Inflammatory macrophage treated with lipopolysaccharide for 1 hour (primary cell): ENCODE measurements at places on chromosomes 3 and 15.

- DNase-seq: no peak
These were observed 168.4 kb upstream of the ZNF385D start for GRCh38 chr3:21919383-21919782.

GRCh38 chr15:52745326-52746161 is 44.6 kb downstream of the ONECUT1 start:
- no peak for DNase-seq

- no peak for DNase-seq
These were observed 12.6 kb downstream of the MELTF start for GRCh38 chr3:197017003-197017402.

GRCh38 chr3:64467255-64467944 is 220.4 kb downstream of the ADAMTS9 start:
- no peak for DNase-seq

DNA sequence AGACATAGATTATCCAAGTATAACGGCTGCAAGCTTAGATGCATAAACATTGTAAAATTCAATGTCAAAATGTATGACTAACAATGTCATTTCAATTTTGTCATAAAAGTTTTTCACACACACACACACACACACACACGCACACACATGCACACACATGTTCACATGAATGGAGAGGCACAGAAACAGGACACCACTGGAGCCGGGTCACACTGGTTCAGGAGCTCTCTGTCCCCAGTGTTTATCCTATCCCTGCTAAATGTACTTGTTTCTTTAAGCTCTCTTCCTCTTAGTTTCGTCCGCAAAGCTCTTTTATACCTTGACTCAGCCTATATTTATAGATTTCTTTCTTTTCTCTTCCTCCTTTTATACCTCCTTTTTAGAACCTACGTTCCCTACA is 249.9 kb downstream of the CADPS start:
- no peak for DNase-seq

DNA sequence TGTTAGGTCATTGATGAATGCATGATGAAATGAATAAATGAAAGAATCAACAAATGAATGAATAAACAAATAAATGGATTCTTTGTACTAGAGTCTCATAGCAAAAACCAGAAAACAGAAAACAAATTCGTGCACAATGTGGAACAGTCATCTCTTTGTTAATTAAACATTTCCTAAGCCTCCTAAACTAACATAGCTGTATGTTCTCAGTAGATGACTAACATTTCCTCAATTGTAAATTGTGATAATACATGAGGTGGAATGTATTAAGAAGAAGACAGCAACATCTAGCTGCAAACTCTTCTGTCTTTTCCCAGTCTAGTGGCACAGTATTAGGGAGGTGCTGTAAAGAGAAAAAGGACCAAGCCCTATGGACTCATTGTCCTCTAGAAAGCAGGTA is 1021.0 kb downstream of the MCTP2 start:
- no peak for DNase-seq

DNA sequence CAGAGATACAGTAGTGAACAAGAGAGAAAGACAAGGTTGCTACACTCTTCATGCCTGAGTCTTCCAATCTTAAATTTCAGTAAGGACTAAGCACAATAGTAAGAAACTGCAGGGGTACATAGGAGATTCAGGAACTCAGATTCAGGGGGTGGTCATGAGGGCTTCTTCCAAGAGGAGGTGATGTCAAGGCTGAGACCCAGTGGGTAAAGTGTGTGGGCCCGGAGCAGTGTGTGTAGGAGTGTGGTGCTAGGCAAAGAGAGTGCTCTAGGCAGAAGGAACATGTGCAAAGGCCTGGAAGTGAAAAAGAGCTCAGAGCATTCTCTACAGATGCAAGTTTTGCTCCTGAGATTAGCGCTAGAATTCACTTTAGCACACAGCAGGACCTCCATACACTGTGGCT is 102.9 kb upstream of the SPATA12 start:
- DNase-seq: no peak

DNA sequence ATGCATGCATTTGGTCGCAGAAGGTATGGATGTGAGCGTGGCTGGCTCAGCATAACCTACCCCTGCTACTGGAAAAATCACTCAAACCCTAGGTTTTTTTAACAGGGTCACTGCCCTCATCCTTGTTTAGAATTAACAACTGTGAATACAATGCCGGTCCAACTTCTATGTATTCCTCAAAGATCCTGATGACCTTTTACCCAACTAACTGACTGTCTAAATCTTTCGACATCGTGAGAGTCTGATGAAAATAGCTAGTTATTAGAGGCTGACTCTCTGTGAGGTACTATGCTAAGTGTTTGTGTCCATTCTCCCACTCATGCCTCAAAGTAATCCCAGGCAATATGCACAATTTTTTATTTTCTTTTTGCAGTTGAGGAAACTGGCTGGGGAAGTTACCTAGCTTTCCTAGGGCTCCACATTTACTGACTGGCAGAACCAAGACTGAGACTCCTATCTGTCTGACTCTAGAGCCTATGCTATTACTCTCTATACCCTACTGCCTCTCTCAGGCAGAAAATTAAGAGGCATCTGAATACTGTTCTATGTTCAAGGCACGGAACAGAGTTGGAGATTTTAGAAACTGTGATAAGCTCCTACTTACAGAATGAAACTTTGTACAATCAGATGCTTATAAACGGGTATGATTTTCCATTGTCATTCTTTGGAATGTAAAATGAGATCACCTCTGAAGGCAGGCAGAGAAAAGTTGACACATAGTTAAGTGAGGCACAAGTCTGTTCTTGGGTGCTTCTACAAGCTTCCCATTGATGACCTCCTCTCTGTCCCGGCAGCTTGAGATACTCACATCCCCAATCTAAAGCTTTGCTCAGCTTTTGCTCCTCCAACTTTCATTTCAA is 56.4 kb downstream of the FILIP1L start:
- no peak for DNase-seq

DNA sequence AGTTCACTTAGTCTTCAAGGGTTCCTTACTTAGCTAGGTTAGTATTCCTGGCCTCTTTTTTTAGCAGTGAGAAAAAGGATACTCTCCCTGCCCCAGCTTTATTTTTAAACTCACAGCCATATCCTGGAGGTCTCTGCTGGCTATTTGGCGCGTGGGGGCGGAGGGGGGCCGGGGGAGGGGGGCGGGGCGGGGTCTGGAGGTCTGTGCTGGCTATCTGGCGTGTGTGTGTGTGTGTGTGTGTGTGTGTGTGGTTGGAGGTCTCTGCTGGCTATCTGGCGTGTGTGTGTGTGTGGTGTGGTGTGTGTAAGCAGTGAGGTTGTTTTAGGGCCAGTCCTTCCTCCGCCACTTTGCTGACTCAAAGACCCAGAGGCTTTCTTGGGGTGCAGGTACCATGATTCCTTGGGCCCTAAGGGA is 579 bp upstream of the PLAAT1 start:
- DNase-seq: no peak

- DNase-seq: no peak
These were observed 339.1 kb upstream of the POU1F1 start for GRCh38 chr3:87615506-87615905.

- DNase-seq: no peak
These were observed 77.1 kb upstream of the ATP11B start for GRCh38 chr3:182716114-182716688.

DNA sequence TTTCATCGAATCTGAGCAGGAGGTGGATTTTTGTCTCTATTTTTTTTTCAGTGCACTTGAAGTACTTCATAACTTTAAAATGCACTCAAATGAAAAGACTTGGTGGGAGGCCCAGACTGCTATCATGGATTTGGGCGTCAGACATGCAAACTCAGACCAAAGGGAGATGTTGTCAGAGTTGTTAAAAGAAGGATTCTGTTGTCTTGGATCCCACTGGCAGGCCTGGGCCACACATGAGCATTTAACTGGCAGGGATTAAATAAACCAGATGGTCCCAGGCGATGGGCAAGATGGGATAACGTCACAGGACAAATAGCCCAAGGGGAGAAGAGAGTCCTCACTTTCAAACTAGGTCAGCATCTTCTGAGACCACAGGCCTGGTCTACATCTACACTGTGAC is 15.4 kb downstream of the RTP1 start:
- no peak for DNase-seq

DNA sequence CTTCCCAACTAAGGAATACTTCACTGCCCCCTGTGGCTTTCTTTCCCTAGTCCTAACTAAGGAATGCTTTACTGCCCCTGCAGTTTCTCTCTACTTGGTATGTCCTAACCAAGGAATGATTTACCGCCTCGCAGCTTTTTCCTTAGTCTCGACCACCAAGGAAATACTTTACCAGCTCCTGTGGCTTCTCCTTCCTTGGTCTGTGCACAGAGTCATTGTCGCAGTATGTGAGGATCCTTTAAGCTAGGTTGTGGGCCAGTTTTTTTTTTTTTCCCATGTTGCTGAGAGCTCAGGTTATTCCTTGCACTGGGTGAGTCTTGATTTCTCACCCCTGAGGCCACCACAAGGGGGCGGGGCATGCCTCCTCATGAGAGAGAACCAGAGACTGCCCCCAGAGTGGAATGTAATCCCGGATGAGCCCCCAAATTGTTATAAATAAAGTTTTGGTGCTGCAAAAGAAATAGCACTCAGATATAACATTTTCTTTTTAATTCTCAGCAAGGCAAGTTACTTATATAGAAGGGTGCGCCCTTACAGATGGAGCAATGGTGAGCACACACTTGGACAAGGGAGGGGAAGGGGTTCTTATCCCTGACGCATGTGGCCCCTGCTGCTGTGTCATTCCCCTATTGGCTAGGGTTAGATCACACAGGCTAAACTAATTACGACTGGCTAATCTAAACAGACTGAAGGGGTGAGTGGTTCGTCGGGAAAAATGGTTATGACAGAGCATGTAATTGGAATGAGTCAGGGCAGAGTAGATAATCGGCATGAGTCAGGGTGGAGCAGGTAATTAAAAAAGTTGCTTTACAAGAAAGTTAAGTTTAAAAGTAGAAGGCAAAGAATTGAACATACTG is 27.0 kb downstream of the NDUFB4 start:
- peak; percentile 41 for DNase-seq

GRCh38 chr15:59751552-59752413 is 62.7 kb upstream of the BNIP2 start:
- no peak for DNase-seq

GRCh38 chr3:39147711-39148434 is 5.5 kb downstream of the CSRNP1 start:
- peak; percentile 36 for DNase-seq

- peak; percentile 63 for DNase-seq
These were observed 69.7 kb upstream of the LRRFIP2 start for GRCh38 chr3:37243820-37244748.

DNA sequence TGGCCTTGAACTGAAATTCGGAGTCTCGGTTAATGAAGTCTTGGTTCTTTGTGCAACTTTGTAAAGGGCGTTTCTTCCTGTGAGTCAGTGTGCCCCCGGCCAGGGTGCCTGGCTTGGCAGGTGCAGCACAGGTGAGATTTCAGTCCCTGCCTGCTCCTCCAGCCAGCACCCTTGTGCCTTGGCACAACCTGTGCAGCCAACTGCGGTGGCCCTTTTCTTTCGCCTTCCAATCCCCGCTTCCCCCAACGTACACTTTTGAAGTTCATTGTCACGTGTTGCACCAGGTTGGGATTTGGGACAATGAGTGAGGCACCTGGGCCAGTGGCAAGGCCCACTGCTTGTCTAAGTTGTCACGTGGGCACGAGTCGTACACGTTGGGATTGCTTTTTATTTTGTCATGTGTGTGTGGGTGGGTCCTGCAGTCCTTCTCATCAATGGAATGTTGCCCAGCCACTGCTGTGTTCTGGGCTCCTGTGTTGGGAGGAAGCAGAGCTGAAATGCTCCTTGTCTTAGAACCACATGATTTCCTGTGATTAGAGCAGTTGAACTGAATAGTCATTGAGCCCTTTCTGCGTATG is 242.9 kb upstream of the BHLHE40 start:
- DNase-seq: no peak

DNA sequence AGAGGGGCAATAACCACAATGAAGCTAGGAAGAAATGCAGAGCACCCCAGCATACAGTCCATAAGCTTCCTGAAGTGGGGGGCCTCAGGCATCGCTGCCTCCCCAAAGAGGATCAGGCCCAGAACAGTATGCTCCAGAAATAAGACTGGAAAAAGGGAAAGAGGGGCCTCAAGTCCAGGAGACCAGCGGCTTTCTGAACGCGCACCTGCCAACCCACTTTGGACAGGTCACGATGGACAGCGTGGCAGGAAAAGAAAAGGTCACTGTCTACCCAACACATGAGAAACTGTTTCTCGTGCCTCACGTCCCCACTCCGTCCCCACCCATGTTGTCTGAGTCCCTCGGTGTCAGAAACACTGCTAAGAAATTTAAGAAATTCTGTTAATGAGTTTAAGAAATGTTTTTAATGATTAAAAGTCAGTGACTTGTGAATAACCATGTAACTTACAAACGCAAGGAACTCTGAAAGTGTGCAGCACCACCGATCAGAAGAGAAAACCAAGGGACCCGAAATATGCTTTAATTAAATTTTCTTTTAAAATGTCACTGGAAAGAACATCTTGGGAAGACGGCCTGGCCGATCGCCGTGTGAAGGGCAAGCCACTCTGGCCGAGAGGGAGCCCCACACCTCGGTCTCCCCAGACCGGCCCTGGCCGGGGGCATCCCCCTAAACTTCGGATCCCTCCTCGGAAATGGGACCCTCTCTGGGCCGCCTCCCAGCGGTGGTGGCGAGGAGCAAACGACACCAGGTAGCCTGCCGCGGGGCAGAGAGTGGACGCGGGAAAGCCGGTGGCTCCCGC is 1.7 kb upstream of the PPARG start:
- DNase-seq: no peak

DNA sequence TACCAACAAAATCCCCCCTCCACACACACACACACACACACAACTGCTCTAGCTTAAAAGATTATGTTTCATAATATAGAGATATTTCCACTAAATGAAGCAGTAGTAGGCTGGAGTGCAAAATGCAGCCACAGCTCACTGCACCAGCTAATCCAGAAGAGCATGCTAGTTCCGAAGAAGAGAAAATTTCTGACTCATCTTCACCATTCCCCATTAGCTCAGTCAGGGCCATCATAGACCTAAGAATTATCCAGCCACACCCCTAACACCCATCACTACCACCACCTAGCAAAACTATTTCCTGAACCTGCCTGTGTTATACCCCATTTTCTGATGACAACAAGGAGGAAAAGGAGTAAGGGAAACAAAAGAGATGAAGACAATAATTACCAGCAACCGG is 67.1 kb upstream of the UBE2E2 start:
- DNase-seq: no peak

- no peak for DNase-seq
These were observed 21.7 kb upstream of the ARID3B start for GRCh38 chr15:74519311-74519710.

DNA sequence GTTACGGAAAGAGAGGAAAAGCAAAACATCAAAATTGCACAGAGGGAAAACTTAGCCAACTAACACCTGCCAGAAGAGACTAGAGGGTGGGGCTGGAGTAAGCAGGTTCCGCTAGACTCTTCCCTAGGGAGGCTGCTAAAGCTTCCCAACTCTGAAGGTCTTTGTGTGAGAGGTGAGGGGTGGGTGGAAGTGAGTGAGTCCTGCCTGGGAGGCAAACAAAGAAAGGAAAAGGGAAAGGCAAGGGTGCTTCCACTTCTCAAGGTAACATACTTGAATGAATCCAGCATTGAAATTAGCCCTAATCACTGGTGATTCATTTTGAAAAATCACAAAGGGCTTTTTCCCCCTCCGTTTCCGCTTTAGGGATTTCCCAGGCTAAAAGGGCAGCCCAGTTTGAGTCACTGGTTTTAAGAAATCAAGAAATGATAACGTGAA is 220.5 kb upstream of the ADAMTS9 start:
- no peak for DNase-seq
